ENCODE measurements at places on chromosomes 5 and 9.

DNA sequence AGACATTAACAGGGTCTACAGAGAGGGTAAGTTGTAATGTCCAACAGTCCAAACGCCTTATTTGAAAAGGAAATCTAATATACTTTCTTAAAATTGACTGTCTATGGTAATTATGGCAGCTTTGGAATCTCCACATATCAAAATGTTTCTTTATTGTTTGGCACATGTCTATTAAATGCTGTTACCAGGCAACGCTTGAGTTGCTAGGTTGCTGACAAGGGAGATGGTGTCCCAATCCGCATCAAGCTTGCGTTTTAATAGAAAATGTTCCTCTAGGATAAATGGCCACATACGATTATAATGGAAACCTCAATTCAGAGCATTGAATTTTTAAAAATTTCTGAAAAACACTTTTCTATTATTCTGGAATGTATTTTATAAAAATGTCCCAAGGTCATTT, 9.2 kb downstream of the ANXA1 start:
- DNase-seq = no peak

- no peak for DNase-seq
Measured at GRCh38 chr9:107542411-107543157, 53.0 kb upstream of the KLF4 start.

DNA sequence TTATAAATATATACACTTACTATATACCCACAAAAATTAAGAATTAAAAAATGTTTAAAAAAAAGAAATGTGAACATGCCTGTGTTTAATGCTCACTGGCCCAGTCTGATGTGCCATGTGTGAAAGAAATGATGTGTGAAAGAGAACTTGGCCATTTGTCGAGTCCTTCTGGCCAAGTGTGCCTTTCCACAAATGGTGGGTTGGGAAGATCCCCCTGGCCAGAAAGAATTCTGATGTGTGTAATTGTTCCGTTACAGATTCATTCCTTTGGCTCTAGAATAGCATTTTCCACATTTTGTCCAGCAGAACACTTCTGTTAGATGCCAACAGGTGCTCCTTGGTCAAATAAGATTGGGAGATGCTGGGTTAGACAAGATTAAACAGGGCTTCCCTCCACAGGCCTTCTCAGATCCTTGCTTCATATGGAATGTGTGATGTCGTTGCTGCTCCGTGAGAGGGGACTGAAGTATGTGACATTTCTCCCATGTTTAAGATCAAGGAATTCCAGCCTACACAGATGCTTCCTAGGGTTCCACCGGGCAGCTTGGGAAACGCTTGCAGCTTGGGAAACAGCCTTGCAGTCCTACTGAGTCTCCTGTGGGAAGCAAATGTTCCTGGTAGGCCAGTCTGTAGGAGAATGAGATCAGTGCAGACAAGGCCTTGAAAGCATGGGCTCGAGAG, 32.1 kb downstream of the GDNF start:
- DNase-seq = no peak

- DNase-seq = no peak
Measured at GRCh38 chr9:12993466-12993865, 218.6 kb downstream of the LURAP1L start.

- DNase-seq = no peak
Measured at GRCh38 chr5:148011398-148012137, 52.2 kb upstream of the SPINK5 start.

- no peak for DNase-seq
Measured at GRCh38 chr9:106403081-106403480, 459.9 kb upstream of the ZNF462 start.

GRCh38 chr5:136058039-136058971, 29.5 kb downstream of the TGFBI start:
- no peak for DNase-seq

DNA sequence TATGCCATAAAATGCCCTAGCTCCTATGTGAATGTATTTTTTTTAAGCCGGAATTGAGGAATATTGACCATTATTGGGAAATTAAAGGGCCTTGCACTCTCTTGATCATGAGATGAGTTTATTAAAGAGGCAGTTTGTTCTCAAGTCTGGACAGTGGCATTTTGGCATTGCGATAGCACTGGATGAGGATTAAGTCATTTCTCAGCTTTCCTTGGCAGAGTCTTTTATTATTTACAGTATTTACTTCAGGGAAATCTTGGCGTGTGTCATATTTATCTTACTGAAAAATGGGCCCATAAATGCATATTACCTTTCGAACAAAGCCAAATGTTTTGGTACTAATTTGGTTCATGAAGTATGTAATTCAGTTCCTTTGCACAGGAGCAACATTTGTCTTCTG, 194.4 kb downstream of the EBF1 start:
- no peak for DNase-seq

DNA sequence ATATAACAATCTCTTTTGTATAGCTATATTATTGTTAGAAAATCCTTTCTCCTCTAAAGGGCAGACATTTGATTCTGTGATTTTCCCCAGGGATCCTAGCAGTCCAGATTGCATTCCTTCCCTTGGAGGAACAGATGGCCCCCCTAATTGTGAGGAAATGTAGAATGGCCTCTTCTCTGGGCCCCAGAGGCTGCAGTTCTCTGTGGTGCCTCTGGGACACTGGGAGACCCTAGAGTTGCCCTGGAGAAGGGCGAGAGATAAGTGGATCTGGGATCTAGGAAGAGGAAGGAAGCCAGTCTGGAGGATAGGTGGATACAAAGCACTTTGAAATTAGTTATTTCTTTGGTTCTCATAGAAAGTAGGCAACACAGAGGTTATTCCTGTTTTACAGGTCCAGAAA, 1.9 kb upstream of the HINT2 start:
- no peak for DNase-seq

- no peak for DNase-seq
Measured at GRCh38 chr9:70600506-70600905, 186.0 kb upstream of the KLF9 start.

GRCh38 chr5:14678773-14679334, 14.3 kb downstream of the OTULIN start:
- no peak for DNase-seq

GRCh38 chr9:123540457-123540856, 184.5 kb downstream of the CRB2 start:
- DNase-seq = no peak

DNA sequence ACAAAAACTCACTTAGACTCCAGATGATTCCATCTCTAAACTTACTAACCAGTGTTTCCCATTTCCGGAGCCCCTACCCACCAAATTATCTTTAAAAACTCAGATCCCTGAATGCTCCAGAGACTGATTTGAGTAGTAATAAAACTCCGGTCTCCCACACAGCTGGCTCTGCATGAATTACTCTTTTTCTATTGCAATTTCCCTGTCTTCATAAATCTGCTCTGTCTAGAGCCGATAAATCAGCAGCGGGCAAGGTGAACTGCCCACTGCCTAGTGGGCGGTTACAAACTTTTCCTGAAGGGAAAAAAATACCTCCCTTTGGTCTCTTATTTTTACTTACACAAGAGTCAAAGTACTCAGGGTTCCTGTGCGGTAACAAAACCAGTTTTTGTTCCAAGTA, 624.4 kb upstream of the RORB start:
- DNase-seq = no peak

DNA sequence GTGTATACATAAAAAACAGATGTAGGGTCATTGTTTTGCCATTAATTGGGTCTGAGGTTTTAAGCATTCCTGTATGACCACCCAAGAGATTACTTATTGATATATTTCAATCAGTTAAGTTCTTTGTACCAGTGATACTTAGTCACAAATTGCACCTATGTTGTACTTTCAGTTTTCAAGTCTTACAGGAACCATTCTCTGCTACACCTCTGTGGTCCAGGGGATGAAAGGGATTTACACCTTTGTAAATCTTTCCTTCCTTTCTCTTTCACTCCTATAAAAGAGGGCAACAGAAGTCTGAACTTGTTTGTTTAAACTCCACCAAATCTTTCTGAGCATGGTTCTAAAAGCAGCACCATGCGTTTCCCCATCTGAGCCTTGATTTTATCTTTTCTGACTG, 86.1 kb downstream of the DEPDC1B start:
- DNase-seq = no peak

GRCh38 chr5:171450423-171451331, 31.2 kb downstream of the FGF18 start:
- DNase-seq = no peak

DNA sequence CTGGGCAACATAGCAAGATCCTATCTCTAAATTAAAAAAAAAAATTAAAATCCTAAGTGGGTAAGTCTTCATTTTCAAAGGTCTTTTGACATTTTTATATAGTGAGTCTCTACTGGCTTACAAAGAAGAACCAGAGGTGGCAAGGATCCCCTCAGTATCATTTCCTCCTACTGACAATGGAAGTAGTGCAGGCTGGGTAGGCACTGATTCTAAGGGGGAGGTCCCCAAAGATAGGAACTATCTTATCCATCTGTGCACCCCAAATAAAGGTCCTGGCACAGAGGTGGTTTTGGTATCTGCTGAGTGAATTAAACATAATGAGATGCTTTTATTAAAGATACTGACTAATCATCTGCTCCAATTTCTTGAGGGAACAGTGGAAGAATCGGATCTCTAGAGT, 4.2 kb downstream of the FAM193B start:
- no peak for DNase-seq

DNA sequence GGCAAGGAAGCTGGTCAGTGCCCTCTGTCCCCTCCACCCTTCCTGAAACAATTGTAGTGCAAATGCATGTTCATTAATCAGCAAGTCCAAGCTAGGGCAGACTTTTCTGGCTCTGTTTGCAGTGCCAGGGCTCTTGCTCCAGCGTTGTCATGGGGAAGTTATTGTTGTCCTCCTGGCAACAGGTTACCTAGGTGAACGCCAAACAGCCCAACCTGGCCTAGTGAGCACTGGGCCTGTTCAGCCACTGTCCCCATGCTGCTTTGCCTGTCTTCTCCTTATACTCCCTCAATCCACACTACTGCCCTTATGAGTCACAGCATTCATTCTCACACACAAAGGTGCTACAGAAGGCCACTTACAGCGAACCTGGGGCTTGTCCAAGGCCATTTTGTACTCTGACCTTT, 34.5 kb upstream of the GLIS3 start:
- DNase-seq = no peak

DNA sequence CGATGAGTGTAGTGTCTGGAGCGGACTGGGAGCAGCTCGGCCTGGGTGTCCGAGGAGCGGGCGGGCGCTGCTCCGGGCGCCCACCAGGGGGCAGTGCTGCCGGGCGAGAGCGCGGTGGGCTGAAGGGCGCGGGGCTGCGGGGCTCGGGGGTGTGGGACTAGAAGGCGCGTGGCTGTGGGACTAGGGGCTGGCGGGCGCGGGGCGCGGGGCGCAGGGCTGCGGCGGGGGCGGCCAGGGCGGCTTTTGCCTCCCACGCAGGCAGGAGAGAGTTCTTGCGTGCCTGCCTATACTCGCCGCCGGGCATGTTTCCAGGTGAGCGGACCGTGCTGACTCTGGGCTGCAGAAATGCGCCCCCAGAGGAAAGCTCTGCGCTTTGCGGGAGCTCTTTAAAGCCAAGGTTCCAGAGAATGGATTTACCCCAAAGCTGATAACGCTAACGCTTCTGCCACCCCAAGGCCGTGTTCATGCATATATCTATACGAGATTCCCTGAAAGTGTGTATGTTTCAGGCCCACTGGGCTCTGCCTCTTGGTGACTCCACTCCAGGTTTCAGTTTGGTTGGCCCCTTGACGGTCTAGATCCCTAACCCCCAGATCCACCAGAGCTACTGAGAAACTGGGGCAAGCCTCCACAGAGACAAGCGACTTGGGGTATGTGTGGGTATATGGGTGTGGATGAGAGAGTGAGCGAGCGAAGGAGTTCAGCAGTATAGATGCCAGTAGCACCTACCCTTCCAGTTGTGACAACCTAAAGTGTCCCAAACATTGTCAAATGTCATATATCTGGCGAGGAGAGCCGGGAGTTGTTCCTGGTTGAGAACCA, 56.2 kb downstream of the ACER2 start:
- DNase-seq = no peak

GRCh38 chr9:89564346-89564878, 40.4 kb upstream of the GADD45G start:
- DNase-seq = no peak

Data from cerebellar nuclear complex (tissue), 1 donor.